ENCODE measurements at places on chromosomes 2 and 18.

DNA sequence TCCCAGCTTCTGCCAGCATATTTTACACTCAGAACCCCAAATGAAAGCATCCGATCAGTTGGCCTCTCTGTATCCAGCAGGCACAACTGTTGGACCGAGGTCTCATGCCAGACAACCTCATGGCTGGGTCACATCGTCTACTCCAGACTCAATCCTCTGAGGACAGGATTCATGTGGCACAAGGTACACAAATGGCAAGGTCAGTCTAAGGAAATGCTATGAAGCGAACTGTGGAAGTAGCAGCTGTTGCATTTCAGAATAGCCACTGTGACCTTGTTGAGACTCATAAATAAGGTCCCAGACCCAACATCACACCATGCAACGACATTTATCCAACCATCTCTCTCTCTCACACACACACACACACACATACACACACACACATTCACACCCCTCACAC lies 7.1 kb upstream of the FZD7 start:
- no peak for DNase-seq

DNA sequence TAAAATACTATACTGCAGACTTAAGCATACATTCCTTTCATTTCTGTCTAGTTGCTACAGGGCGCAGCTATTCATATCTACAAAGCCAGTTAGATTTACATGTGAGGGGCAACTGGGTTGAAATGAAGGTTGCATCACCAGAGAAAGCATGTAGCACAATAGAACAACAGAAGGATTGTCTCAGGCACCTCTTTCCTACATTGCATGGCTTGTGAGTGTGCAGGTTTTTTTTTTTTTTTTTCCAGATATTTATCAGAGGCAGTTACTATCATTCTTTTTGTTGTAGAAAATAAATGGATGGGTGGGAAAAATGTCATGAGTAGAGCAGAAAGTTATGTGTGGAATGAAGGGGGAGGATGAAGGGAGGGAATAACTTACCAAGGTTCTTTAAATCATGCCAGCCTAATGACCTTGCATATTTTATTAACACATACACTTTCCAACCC lies 86.8 kb downstream of the ERBB4 start:
- DNase-seq = no peak

DNA sequence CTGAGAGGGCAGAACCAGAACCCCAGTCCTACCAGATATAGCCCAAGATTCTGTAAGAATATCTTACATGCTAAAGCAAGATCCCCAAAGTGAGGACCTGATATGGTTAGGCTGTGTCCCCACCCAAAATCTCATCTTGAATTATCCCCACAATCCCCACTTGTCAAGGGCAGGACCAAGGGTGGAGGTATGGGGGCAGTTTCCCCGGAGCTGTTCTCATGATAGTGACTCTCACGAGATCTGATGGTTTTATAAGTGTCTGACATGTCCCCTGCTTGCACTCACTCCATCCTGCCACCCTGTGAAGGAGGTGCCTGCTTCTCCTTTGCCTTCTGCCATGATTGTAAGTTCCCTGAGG lies 19.9 kb downstream of the TTC32 start:
- no peak for DNase-seq

DNA sequence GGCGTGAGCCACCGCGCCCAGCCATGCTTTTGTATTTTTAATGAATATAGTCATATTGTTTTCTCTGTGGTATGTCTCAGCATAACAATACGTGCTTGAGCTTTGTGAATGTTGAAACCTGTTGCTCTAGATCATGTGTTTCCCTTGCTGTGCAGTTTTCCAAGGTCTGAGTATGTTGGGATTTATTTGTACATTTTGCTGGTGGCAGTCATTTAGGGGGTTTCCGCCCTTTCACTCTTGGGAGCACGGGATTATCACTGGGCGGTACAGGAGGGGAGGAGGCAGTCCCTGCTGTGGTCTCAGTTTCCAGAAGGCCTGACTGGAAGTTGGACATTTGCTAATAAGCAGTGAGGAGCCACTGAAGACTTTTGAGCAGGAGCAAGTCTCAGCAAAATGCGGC lies 24.9 kb upstream of the CATIP start:
- DNase-seq = no peak

DNA sequence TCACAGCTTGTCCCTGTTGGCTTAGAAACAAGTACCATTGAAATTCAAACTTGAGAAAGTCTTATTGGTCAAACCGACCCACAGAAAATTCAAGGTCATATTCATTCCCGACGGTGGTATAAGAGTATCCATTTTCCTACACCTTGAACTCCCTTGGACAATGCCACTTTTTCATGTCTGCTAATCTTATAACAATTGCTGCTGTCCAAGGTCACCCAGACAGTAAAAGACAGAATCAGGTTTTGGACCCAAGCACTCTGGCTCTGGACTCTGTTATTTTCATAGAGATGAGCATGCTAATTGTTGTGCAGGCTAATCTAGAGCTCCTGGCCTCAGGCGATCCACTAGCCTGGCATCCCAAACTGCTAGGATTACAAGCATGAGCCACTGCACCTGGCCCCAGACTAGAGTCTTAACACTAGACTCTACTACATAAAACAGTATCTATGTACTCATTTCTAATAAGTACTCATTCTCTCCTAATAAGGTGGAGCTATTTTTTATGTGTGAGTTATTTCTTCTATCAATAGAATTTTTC lies 57.8 kb downstream of the C2orf76 start:
- DNase-seq = no peak

GRCh38 chr2:147600646-147601045 lies 244.2 kb upstream of the ACVR2A start:
- DNase-seq = no peak

DNA sequence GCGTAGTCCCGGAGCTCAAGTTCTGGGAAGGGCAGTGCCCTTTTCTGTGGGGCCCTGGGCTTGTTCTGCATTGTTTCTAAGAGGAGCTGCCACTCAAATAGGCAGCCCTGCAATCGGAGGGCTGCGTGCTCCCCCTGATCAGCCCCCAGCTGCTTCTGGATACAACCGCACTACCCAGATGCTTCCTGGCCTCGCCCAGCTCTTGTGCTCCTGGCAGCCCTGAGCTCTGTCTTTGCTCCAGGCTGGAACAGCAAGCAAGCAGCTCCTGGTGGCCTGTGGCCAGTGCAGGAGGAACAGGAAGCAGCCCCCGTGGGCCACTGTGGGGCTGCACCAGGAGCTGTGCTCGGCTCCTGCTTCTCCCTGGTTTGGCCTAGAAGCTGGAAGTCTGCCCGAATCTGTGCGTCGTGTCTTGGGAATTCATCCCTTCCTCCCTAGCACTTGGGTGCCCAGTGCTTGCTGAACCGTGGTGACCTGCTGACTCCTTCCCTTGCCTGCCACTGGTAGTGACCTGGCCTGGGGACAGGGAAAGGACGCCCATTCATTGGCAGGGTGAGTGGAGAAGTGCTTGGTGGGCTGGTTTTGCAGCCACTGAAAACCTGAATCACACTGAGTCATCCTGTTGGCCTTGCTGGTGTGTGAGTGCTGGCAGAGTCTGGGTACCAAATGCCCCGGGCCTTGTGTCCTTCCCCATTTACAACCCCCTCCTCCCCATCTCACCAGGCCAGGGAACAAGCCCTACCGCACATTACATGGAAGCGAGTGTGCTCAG lies 27.3 kb upstream of the NTSR2 start:
- no peak for DNase-seq
